ENCODE measurements at places on chromosomes 6 and 20.

- DNase-seq = no peak
Observed at GRCh38 chr6:156114541-156114940, 658.9 kb upstream of the NOX3 start.

DNA sequence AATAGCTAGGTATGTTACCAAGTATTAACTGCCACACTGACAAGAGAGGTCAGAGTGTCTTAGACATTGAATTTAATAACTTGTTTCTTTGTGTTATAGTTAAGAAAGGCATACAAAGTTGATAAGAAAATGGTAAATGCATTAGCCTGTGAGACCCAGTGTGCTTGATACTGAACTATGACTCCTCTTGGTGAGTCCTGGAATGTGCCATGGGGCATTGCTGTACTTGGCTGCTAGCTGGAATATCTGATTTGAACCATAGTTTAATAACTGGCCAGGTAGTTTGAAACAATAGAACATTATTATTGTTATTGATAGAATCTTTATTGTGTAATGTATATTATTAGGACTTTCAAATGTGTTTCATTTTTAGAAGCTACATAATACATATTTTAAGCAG is 70.0 kb downstream of the ZFAND3 start:
- DNase-seq = no peak

DNA sequence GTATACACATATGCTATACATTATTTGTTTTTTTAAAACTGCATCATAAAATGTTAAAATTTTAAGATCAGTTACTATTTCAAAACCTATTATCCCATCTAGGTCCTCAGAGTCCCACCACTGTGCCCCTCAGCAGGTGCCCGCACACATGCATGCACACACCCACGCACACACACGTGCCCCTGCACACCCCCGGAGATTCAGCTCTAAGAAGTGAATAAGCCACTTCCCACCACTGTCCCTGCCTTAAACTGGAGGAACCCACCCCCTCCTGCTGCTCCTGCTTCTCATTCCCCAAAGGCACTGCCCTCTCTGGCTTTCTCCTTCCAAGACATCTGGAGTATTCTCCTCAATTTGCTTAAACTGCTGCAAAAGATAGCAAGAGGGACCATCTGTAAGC is 5.4 kb upstream of the FAM210B start:
- DNase-seq = no peak

GRCh38 chr6:72621291-72622093 is at the start of gene KCNQ5:
TSS of gene KCNQ5 (plus strand) at chr6:72622064.
- DNase-seq = no peak

- DNase-seq = no peak
Observed at GRCh38 chr6:3252369-3252768, 6.4 kb upstream of the PSMG4 start.

DNA sequence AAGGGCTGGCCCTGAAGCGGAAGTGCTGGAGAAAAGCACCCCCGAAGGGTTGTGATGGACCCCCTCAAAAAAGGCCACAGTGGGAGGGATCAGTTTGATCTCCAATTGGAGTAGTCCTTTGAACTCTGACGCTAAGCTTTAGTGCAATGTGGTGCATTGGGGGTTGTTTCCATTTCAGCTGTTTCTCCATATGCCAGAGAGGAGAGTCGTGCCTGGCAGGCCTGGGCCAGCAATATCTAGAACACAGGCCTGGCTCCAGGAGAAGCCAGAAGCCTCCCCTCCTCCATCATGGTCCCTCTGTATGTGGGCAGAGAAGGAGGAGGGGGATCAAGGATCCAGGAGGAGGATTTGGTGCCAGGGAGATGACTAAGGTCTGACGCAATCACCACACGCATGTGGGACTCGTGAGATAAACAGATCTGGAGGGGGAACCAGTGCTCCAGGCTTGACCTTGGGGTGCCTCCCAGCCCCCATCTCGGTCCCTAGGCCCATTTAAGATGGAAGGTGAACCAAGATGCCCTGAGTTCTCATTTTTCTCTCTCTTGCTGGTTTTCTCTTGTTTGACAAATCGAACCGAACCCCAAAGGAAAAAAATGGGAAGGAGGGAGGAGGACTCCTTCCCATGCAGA is 517.4 kb upstream of the JARID2 start:
- no peak for DNase-seq

All from amniotic stem cell (primary cell).